ENCODE measurements at places on chromosomes 13 and 19.
A peak's percentile ranks its signal among the peaks of the same experiment; 100 is the strongest.

- no peak for DNase-seq
These were observed 44.5 kb downstream of the RFX2 start for GRCh38 chr19:6065685-6066374.

DNA sequence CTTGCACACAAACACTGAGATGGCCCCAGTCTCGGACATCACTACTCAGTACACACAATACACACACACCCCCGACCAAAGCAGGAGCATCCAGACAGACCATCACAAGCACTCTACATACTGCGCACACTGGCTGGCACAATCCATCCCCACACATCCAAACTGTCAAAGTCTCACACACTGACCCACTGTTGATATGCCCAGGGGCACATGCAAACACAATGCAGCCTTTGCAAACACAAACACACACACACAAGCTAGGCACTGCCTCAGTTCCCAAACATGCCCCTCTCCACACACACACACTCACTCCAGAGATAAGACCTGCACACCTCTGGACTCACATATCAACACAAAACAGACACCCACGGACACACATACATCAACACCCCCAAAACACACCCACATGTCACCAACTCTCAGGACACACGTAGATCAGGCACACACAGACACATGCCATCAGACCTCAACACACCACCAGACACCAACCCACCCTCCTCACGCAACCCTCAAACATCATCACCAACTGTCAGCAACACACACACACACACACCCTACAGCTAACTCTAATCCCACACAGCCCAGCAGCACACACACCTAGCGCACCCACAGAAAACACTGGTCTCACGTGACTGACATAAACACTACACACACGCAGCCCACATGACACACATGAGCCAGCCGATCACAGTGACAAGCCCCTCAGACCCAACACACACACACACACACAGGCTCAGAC, 1.9 kb downstream of the BBC3 start:
- no peak for DNase-seq

DNA sequence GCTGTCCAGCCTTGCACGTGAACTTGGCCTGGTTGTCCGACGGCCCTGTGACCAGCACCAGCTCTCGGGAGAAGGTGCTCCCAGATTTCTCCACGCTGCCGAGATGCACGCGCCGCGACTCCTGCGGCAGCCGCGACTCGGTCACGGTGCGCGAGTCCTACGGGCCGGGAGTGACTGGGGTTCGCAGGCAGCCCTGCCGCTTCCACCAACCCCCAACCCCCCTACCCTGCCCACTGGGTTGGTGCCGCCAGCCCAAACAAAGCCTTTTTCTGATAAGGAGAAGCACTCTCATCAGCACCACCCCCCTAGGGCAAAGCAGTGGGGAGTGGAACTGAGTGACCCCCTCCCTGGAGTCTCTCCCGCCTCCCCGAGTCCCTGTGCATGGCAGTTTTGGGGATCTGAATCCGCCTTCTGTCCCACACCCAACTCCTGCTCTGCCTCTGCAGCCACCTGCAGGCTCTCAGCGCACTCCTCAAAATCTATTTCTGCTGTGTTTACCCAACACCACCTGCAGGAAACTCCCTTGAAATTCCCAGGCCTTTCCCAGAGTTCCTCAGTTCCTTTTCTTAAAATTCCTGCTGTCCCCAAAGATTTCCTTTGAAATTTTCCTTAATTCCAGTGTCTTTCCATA, 6.2 kb downstream of the NPHS1 start:
- no peak for DNase-seq

- DNase-seq, result no peak
These were observed 97.7 kb downstream of the ING1 start for GRCh38 chr13:110811008-110811720.

GRCh38 chr13:66835040-66835628, 395.0 kb downstream of the PCDH9 start:
- no peak for DNase-seq

DNA sequence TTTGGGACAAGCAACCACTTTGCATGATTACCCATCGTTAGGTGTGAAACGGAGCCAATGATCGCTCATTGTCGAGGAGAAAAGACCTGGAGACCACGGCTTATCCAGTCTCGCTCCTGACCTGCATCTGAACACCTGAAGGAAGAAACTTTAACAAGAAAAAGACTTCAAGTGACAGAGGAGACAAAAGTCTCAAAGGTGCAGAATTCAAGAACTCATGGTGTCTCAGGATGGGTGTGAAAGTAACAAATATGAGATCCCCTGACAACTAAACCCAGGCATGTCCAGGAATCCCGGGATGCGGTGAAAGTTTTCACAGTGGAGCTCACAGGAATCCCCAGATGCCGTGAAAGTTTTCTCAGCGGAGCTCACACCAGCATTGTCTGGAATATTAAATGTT, 6.3 kb upstream of the ATP11A start:
- no peak for DNase-seq

GRCh38 chr19:53019684-53020083, 6.0 kb downstream of the ERVV-1 start:
- no peak for DNase-seq

DNA sequence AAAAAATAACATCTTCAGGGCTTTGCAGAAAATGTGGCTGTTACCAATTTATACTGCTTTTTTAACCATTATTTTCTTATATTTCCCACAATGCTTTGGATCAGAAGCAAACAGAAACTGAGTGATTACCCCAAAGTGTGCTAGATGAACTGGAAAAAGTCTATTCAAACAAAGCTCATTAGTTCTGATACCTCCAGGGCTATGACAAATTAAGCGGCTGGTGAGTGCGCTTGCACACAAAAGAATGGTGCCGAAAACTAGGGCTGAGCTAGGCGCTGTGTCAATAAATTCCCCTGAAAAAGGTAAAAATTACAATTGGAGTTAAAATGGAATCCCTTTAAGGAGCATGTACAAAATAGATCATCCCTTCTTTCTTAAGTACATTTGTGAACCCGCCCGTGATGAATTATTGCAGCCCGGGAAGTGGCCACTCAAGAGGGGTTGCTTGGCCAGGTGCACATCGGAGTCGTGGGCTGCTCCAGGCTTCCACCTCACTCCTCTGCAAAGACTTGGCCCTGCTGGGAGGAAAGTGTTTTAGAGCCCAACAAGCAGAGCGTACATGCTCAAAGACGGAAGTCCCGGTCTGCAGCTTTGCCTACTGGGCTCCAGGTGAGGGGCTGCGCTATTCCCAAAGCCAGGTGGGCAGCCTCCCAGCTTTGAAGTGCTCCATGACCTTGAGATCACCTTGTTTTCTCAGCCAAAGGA, 164.0 kb upstream of the ZNF507 start:
- DNase-seq, result no peak

DNA sequence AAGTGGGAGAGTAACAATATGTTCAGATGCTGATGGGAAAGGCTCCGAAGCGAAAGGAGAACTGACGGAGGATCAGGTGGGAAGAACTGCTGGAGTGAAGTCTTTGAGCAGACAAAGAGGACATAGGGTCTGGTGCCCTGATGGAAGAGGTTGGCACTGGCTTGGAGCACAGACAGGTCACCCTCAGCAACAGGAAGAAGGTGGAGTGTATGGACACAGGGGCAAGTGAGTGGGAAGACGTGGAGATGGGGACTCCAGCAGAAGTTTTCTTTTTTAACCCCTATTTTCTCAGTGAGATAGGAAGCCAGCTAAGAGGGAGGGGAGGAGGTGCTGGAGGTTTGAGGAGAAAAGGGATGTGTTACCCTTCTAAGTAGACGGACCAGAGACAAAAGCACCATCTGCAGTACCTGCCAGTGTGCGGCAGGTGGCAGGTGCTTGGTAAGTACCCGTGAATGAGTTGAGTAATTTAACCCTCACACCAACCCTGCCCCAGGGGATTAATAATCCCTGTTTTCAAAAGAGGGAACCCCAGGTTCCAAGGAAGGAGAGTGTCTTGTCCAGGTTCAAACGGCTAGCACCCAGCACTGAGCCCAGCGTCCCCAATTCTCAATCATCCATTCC, 11.2 kb downstream of the HAS1 start:
- no peak for DNase-seq

- DNase-seq, result no peak
These were observed 2.4 kb downstream of the CDX2 start for GRCh38 chr13:27966641-27967202.

DNA sequence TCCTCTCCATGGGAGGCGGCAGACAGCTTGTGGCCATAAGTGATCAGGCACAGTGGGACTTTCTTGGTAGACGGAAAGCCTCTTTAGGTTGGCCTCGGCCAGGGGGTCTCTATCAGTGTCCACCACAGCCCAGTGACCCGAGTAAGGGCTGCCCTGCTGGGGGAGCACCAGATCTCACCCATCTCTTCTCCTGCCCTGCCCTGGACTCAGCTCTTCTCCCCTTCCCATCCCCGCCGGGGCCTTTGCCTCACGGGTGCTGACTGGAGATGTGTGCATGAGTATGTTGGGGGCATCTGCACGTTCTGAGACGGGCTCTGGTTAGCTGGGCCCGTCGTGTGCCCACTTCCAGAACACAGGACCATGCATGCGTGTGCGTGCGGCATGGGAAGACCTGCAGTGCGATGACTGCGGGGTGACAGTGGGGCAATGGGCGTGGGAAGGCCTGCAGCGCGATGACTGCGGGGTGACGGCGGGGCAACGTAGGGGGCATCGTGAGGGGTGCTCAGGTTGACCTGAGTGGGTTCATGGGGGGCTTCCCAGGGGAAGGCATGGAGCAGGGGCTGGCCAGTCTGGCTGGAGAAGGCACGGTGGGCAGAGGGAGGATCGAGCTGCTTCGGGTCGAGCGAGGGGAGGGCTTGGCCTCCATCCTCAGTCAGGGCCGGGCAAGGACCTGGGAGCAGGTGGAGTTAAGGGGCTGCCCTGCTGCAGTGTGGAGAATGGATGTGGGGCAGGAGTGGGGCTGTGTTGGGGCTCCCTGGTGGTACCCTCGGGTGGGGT, 15.9 kb downstream of the EPN1 start:
- no peak for DNase-seq

DNA sequence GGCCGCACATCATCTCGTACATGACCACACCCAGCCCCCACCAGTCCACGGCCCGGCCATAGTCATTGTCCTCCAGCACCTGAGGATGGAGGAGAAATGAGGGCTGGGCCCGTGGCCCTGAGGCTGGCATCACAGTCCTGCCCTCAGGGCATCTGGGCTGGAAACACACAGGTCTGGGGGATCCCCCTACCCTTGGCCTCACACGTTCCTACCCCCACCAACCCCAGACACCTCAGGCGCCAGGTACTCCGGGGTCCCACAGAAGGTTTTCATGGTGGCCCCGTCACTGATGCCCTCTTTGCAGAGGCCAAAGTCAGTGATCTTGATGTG, 9.5 kb upstream of the CCNP start:
- DNase-seq, result no peak

DNA sequence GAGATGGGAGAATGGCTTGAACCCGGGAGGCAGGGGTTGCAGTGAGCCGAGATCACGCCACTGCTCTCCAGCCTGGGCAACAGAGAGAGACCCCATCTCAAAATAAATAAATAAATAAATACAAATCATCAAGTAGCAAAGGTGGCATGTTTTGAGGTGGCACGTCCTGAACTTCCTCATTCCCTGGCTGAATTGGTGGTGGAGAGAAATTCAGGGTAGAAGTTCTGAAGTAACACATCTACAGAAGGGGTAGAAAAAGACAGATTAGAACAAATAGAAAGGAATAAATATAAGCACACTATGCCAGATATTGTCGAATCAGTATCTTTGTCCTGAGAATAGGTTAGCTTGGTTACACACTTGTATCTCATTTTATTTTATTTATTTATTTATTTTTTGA, 6.3 kb downstream of the IFI30 start:
- DNase-seq, result no peak

- DNase-seq, result no peak
These were observed 62.9 kb downstream of the DCT start for GRCh38 chr13:94416454-94417080.

DNA sequence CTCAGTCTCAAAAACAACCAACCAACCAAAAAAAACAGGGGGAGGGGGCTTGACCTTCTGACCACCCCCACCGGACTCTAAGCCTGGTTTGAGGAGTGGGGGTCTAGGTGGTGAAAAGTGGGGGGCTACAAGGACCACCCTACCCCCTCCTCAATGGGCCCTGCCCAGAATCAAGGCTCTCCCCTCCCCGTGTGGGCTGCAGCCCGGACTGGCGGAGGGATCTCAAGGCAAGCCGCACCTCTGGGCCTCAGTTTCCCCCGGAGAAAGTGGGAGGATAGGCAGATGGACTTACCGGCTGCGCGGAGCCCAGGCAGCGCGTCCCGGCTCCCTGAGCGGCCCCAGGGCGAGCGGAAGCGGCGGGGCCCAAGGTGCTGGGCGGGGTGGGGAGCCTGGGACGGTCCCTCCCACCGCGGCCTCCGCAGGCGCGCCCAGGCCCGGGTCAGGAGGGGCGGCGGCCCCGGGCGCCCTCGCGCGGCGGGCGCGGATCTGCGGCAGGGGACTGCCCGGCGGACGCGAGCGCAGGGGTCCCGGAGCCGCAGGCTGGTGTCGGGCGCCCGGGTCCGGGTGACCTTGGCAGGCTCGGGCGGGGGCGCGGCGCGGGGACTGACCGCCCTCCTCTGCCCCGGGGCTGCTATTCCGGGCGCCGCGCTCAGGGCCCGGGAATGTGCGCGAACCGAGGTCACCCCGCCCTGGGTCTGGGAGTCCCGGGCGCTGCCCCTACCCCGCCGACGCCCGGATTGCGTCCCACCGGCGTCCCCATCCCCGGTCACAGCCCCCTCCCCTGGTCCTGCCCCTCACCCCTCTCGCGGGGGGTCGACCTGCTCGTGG, at the start of gene ADAMTSL5:
Gene ADAMTSL5, minus strand, starts transcription at position 349 of the 828 bp plus-strand sequence. CDS start 2,076 bp downstream, outside the sequence.
- peak; percentile 72 for DNase-seq
